NCI-H1417 treated with DMSO at 0.1 percent for 48 hours (cell line): ENCODE measurements at places on chromosomes 7 and 10.

GRCh38 chr7:94414980-94415379, 20.3 kb downstream of the COL1A2 start:
- no peak for DNase-seq

GRCh38 chr10:4201866-4202825, 417.1 kb upstream of the KLF6 start:
- DNase-seq: no peak

DNA sequence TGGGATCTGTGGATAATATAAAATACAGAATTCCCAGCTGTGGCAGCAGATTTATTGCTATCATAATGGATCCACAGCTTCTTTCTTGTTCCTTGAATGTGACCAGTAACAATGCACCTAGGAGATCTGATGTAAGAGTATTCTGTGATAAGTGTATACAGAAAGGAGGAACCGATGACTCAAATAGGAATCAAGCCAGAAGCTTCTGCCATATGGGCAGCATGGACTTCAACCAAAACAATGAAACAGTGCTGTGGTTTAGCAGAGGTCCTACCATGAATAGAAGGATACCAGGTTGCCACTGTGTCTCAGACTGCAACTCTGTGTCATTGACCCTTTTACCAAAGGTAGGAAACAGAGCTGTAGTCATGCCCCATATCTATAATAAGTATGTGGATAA, 81.8 kb downstream of the PTPRZ1 start:
- DNase-seq: no peak

- no peak for DNase-seq
Measured at GRCh38 chr10:34094146-34094696, 720.9 kb downstream of the PARD3 start.

GRCh38 chr7:47999413-47999812, 20.0 kb upstream of the HUS1 start:
- DNase-seq: no peak

- no peak for DNase-seq
Measured at GRCh38 chr7:78197447-78197846, 398.9 kb downstream of the PHTF2 start.

DNA sequence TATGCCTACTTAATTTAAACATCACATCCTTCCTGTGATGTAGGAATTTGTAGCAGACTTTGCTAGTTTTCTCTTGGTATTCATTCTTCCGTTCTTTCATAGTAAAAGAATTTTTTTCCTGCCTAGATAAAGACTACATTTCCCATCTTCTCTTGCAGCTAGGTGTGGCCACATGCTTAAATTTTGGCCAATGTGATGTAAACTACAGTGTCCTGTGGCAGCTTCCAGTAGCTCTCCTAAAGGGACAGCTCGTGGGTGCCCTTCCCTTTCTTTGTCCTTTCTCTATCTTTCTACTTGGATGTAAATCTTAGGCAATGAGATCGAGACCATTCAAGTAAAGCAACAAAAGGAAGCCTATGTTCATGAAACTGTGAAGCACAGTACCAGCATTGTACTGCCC, 58.6 kb downstream of the ASAH2B start:
- DNase-seq: no peak

GRCh38 chr7:96004578-96004977, 232.2 kb downstream of the DYNC1I1 start:
- no peak for DNase-seq

- no peak for DNase-seq
Measured at GRCh38 chr7:25845464-25845863, 306.5 kb upstream of the NFE2L3 start.

GRCh38 chr10:35598379-35598778, 6.8 kb upstream of the GJD4 start:
- DNase-seq: no peak

GRCh38 chr10:60934215-60935175, 9.5 kb downstream of the RHOBTB1 start:
- no peak for DNase-seq

DNA sequence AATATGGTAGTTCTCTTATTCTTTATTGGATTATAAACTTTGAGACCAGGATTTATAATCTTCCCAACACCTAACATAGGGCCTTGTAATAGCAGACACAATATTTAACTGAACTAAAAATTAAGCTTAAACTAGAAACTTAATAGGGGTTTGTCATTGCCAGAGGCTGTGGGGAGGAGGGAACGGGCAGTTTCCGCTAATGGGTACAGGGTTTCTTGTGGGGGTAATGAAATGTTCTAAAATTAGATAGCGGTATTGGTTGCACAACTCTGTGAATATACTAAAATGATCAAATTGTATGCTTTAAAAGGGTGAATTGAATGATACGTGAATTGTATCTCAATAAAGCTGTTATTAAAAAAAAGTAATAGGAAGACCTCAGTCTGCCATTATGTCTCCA, 45.4 kb downstream of the NT5C2 start:
- DNase-seq: no peak

- no peak for DNase-seq
Measured at GRCh38 chr7:157892751-157893523, 556.1 kb downstream of the DNAJB6 start.

- DNase-seq: no peak
Measured at GRCh38 chr10:129274748-129275474, 192.1 kb upstream of the MGMT start.

- DNase-seq: no peak
Measured at GRCh38 chr7:29605671-29606070, 42.0 kb downstream of the PRR15 start.

- no peak for DNase-seq
Measured at GRCh38 chr10:84798312-84798711, 469.9 kb downstream of the CCSER2 start.

GRCh38 chr10:128985036-128985435, 482.0 kb upstream of the MGMT start:
- DNase-seq: no peak

DNA sequence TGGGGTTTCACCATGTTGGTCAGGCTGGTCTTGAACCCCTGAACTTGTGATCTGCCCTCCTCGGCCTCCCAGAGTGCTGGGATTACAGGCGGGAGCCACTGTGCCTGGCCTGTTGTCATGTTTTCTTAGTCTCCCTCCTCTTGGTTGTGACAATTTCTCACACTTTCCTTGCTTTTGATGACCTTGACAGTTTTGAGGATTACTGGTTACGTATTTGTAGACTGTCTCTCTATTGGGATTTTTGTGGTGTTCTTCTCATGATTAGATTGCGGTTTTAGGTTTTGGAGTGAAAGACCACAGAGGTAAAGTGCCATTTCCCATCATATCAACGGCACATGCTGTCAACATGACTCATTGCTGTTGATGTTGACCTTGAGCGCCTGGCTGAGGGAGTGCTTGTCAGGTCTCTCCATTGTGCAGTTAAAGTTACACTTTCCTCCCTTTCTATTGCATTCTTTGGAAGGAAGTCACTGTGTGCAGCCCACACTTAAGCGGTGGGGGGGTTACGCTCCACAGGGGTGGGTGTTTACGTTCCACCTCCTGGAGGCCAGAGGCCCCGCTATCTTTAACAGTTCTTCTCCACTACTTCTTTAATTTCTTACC, 10.8 kb downstream of the NEURL1 start:
- DNase-seq: no peak
